ENCODE measurements at places on chromosomes 4 and X.

- DNase-seq: no peak
These were observed 56.6 kb downstream of the SPRY1 start for GRCh38 chr4:123453061-123453680.

DNA sequence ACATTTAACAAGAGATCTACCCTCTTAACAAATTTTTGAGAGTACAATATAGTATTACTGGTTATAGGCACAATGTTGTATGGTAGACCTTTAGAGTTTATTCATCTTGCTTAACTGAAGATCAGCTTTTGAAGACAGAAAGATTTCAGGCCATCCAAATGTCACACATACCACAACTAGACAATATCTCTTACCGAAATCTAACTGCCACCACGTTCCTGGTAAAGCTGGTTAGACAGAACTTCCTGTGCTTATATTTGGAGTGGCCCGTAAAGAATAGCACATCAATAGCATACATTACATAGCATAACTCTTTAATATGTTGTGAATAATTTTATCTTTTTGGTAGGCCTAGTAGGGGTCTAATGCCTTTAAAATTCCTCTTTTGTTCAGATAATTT, 29.8 kb upstream of the ARHGEF6 start:
- DNase-seq: no peak

DNA sequence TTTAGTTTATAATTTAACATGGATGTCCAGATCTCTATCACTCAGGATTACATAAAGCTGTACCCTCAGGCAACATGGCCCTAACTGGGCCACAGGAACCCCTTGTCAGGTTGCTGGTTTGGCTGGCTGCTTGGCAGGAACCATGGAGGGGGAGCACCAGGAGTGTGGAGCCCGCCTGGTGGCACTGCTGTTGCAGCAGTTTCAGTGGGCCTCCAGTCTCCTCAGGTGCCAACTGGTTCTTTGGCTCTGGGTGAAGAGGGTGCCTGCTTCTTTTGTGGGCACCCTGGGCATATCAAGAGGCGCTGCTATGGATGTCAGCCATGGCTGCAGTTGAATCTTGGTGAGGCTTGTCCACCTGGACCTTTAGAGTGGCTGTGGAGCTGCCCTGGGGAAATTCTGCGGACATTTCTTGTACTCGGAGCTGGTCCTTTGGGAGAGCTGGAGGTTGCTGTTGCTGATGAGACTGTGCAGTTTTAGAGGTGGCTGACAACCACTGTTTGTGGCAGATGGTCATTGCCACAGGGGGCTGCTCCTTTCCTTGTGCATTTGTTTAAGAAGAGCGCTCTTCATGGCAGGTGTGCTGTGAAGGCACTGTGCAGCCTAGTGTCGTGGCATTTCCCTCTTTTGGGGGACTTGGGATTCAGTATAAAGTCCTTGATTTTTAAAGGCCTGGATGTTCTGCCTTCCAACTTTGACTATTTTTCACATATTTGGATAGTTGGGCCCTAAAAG, 10.3 kb upstream of the SMIM14 start:
- DNase-seq: no peak

DNA sequence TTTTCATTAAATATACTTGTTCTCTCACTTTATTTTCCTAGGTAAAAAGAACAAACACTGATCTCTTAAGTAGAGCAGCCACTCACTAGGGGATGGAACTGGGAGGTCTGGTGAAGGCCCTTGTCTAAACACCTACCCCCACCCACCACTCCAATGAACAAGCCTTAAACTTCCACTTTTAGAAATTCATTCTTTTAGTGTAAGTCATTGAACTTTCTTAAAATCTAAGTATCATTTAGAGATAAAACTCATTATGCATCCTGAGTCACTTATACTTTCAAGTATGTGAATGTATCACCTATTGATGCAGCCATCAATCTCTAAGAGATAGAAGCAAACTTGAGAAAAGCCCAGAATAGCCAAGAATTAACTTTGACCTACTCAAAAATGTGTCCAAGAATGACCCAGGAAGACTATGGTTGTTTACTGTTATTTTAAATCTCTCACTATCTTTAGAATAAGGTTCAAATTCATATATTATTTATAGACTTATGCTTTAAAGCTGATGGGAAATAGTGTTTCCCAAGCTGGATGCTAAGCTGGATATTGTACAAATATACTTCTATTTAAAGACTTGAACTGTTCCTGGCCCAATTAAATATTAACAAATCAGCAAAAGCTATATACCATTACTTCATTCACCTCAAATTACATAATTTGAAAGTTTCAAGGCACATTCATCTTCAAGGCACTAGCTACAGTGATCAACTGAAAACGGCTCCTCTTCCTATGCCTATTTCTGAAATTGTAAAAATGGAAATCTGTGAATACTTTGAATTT, 49.5 kb downstream of the CAMK2D start:
- no peak for DNase-seq

DNA sequence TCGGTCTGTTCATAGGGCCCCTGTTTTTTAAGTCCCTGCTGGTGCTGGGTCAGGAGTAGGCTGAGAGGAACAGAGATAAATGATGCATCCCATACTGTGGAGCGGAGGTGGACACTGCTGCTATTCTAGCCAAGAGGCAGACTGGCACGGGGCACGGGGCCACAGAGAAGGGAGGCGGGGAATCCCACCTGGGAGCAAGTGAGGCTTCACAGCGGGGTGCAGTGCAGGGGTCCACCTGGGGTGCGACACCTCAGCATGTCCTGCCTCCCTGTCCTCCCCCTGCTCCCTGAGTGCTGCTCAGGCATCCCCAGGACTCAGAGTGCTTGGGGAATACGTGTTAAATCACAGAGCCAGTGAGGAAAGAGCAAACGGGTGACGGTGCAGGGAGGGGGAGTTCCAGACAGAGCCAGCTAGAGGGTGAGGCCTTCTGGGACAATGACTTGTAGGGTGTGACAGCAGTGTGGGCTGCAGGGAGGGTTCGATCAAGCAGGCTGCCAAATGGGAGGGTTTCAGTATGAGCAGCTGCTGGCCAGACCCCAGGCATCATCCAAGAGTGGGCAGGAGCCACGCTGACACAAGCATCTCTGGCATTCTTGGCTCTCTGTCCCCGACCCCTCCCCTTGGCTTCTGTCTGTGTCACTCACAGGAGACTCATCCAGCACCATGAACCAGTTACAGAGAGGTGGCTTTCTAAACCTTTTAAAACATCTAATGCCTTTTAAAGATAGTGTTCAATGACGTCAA, 13.7 kb upstream of the HTRA3 start:
- no peak for DNase-seq

- no peak for DNase-seq
These were observed 87.1 kb downstream of the DHX15 start for GRCh38 chr4:24497221-24497620.

GRCh38 chrX:134010690-134011089, 25.3 kb upstream of the GPC3 start:
- no peak for DNase-seq
